ENCODE measurements at places on chromosomes 4 and X. TPM values are rescaled to one million over a fixed set of nuclear protein-coding genes. Genes with fewer than 3 reads are reported as not detected.

USP11 gene
- total RNA-seq = 36.4 TPM

SPOCK3 gene
- not detected for total RNA-seq

DCX gene
- total RNA-seq = not detected

MAGEA2 gene
- total RNA-seq = 28.7 TPM

XAGE2 gene
- not detected for total RNA-seq

TMSB15C gene
- total RNA-seq = 3.0 TPM

TBC1D19 gene
- 35.2 TPM for total RNA-seq

PABPC1L2A gene
- not detected for total RNA-seq

PGAM4 gene
- total RNA-seq = not detected

FDCSP gene
- total RNA-seq = not detected
